ENCODE measurements at places on chromosomes 3 and 15.
A peak's percentile ranks its signal among the peaks of the same experiment; 100 is the strongest.

- no peaks in the 10 kb centered on the region for H3K27me3 ChIP-seq
- H3K36me3 ChIP-seq = no peaks in the 10 kb centered on the region
- no peaks in the 10 kb centered on the region for H3K4me1 ChIP-seq
- H3K27ac ChIP-seq = no peak overlapping the region
- H3K4me3 ChIP-seq = no peak overlapping the region
- no peak for DNase-seq
Measured at GRCh38 chr3:122353215-122353614, 28.2 kb downstream of the CSTA start.

DNA sequence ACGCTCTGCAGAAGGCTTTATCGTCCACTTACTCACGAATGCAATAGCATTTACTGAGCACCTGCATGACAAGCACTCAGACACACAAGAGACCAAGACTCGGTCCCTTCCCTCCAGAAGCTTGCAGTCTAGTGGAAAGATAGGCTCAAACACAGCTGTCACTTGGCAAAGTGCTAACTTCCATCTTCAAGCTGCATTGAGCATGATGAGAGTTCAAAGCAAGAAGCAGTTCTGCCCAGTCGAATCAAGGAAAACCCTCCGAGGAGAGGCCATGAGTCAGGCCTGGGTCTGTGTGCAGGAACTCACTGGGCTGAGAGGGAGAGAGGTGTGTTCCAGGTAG, 51.5 kb downstream of the C3orf20 start:
- no peaks in the 10 kb centered on the region for H3K27me3 ChIP-seq
- no peaks in the 10 kb centered on the region for H3K4me1 ChIP-seq
- no peak for DNase-seq
- no peaks in the 10 kb centered on the region for H3K36me3 ChIP-seq
- H3K4me3 ChIP-seq = no peak overlapping the region

- H3K36me3 ChIP-seq = peaks cover 19% of the 10 kb centered on the region
- DNase-seq = no peak
Measured at GRCh38 chr3:36904641-36905040, 40.2 kb downstream of the TRANK1 start.

DNA sequence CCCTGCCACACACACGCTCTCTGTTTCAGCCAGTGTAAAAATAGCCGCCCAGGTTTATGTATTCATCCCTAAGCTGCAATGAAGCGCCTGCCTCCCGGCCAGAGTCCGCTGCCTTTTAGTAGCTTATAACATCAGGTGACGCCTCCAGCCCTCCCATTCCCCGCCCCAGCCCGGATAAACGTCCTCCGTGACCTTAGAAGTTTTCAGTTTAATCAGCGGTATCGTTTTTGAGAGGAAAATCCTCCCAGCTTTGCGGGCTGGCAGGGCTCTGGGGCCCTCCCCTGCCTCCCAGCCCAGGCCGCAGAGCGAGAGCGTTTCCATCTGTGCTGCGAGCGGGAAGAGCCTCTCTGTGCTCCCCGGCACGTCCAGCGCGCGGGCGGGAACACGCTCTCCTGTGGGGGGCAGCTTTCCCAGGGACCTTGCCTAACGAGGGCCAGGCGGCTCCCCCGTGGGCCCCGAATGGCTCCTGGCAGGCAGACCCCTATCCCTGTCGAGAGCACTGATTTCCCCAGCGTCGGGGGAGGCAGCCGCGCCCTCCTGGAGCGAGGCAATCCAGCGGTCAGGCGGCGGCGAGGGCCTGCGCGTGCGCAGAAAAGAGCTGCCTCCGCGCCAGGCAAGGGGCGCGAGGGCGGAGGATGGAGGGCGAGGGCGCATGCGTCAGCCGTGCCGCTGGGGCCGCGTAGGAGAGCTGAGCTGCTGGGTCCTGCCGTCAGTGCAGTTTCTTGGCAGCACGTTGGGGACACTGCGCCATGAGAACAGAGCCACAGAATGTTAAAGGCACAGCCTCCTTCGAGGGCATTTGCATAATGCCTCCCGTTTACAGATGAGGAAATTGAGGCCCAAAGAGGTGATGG, 71.1 kb downstream of the CCNL1 start:
- peak; percentile 97 for DNase-seq
- H3K36me3 ChIP-seq = peaks cover 3% of the 10 kb centered on the region
- peak overlapping the region; percentile 97 for H3K27ac ChIP-seq
- H3K27me3 ChIP-seq = peaks cover 1% of the 10 kb centered on the region

DNA sequence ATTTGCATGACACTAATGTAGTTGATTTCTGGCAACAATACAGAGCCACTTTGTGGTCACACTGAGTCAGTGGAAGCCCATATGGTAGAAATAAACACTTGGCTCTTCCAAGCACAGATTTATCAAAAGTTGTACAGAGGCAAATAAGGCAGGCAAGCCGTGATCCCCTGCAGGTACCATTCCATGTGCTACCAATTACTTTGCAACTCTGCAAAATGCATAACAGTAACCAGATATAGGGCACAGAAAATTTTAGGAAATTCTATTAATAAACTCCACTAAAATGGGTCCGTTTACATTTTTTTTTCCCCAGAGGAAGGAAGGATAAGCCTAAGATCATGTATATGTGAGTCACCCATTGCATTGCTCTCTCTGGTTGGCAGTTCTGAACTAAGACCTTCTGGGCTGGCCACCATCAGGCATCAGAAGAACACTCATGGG, 103.1 kb upstream of the PTX3 start:
- no peak overlapping the region for H3K4me3 ChIP-seq
- no peak overlapping the region for H3K27ac ChIP-seq
- H3K4me1 ChIP-seq = no peaks in the 10 kb centered on the region
- no peaks in the 10 kb centered on the region for H3K27me3 ChIP-seq
- DNase-seq = no peak

GRCh38 chr15:91302588-91303439, 202.8 kb downstream of the SV2B start:
- H3K36me3 ChIP-seq = no peaks in the 10 kb centered on the region
- peaks cover 6% of the 10 kb centered on the region for H3K27me3 ChIP-seq
- peaks cover 8% of the 10 kb centered on the region for H3K4me1 ChIP-seq
- peak; percentile 29 for DNase-seq
- no peak overlapping the region for H3K4me3 ChIP-seq

DNA sequence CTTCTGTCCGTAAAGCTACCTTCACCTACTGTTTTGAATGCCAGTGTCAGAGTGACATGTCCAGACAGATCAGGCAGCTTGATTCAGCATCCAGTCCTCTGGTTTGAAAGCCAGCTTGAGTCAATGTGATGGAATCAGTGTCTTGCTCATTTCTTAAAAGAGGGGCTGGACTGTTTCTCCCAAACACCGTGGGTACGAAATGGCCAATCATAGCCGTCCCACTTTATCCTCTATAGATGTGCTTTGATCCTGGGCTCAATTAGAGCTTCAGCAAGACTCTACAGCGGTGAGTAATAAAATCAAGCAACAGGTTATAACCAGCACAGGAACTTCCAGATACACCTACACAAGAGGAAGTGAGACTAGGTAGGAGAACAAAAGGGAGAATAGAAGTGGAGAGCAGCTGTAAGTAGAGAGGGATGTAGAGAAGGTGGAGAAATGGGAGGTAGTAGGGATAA, 17.0 kb upstream of the OR5K1 start:
- H3K4me3 ChIP-seq = no peak overlapping the region
- no peak for DNase-seq
- peaks cover 2% of the 10 kb centered on the region for H3K4me1 ChIP-seq
- no peak overlapping the region for H3K27ac ChIP-seq
- no peaks in the 10 kb centered on the region for H3K36me3 ChIP-seq

GRCh38 chr3:123847209-123847608, 36.9 kb downstream of the MYLK start:
- H3K4me1 ChIP-seq = no peaks in the 10 kb centered on the region
- H3K36me3 ChIP-seq = no peaks in the 10 kb centered on the region
- DNase-seq = no peak
- no peak overlapping the region for H3K4me3 ChIP-seq
- no peak overlapping the region for H3K27ac ChIP-seq

GRCh38 chr15:26729581-26729980, 43.3 kb downstream of the GABRB3 start:
- H3K36me3 ChIP-seq = no peaks in the 10 kb centered on the region
- H3K27ac ChIP-seq = no peak overlapping the region
- no peak for DNase-seq
- H3K27me3 ChIP-seq = no peaks in the 10 kb centered on the region
- no peaks in the 10 kb centered on the region for H3K4me1 ChIP-seq
- no peak overlapping the region for H3K4me3 ChIP-seq

GRCh38 chr15:66634540-66634939, 67.5 kb upstream of the SMAD6 start:
- DNase-seq = no peak
- H3K4me3 ChIP-seq = no peak overlapping the region
- peaks cover 8% of the 10 kb centered on the region for H3K4me1 ChIP-seq
- H3K27me3 ChIP-seq = no peaks in the 10 kb centered on the region
- H3K27ac ChIP-seq = no peak overlapping the region

- no peak overlapping the region for H3K4me3 ChIP-seq
- DNase-seq = no peak
- H3K27me3 ChIP-seq = no peaks in the 10 kb centered on the region
- H3K27ac ChIP-seq = no peak overlapping the region
- H3K4me1 ChIP-seq = peaks cover 4% of the 10 kb centered on the region
Measured at GRCh38 chr3:46921871-46922271, 44.4 kb downstream of the PTH1R start.

GRCh38 chr3:52537726-52538421, 1.5 kb downstream of the UQCC5 start:
- H3K27me3 ChIP-seq = no peaks in the 10 kb centered on the region
- no peak for DNase-seq
- H3K4me1 ChIP-seq = peaks cover 46% of the 10 kb centered on the region
- peak overlapping the region; percentile 100 for H3K4me3 ChIP-seq

DNA sequence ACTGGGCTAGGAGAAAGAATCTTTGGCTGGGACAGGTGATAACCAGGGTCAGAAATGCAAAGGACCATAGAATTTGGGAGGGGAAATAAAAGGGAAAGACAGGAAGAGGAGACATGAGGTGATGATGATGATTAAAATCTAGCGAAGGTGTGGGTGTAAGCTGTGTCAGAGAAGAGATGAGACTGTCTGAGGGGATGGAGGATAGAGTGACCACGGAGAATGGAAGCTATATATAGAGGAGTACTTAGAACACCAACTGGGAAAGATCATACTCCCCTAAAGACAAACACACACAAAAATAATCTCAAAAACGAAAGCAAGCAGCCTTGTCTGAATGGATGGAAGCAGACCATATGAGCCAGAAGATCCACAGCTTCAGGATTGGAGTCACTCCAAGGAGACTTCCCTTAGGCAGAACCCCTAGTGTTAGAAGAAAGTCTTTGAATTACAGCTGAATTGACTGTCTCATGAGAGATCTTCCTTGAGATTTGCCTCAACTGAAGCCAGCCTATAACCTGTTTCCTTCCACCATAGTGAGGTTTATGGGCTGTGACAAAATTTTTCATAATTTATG, 115.2 kb upstream of the DAZL start:
- H3K27ac ChIP-seq = no peak overlapping the region
- no peak for DNase-seq
- no peak overlapping the region for H3K4me3 ChIP-seq
- no peaks in the 10 kb centered on the region for H3K36me3 ChIP-seq

DNA sequence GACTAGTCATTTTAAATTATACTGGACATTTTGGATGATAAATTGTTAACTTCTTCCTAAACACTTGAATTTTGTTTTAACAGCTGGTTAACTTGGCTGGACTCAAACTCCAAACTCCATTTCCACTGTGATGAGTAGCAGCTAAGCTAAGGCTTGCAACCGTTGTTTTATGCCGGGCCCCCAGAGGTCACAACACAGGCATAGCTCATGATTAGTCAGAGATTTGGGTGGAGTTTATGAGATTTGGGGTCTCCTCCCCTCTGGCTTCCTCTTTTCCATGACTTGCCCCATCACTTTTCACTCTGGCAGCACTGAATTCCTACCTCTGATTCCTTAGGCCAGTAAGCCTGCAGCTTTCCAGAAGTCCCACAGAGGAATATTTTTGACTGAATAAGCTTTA, 12.8 kb downstream of the THAP10 start:
- DNase-seq = no peak
- peaks cover 28% of the 10 kb centered on the region for H3K27me3 ChIP-seq
- no peak overlapping the region for H3K27ac ChIP-seq
- H3K36me3 ChIP-seq = no peaks in the 10 kb centered on the region

DNA sequence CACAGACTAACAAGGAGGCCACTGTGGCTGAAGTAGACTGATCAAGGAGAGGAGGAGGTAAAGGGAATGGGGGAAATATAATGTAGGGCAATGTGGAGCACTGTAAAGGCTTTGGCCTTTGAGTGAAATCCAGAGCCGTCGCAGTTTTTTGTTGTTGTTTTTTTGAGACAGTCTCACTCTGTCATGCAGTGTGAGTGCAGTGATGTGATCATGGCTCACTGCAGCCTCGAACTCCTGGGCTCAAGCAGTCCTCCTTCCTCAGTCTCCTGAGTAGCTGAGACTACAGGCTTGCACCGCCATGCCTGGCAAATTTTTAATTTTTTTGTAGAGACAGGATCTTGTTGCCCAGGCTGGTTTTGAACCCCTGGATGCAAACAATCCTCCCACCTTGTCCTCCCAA, 32.2 kb downstream of the PPP4R2 start:
- no peaks in the 10 kb centered on the region for H3K27me3 ChIP-seq
- DNase-seq = no peak
- H3K4me1 ChIP-seq = peaks cover 87% of the 10 kb centered on the region
- H3K4me3 ChIP-seq = peak overlapping the region; percentile 2

DNA sequence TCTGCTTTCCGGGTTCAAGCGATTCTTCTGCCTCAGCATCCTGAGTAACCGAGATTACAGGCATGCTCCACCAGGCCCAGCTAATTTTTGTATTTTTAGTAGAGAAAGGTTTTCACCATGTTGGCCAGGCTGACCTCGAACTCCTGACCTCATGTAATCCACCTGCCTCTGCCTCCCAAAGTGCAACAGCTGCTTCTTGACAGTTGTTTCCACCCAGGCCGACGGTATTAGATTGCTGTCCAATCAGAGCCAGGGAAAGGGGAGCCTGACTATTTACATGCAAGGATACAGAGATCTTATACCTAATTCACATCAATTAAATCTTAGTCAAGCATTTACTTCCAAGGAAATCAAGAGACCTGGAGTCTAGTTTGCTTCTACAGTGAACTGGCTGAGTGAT, 4.0 kb upstream of the CAPN3 start:
- no peak overlapping the region for H3K27ac ChIP-seq
- peaks cover 17% of the 10 kb centered on the region for H3K36me3 ChIP-seq
- no peak overlapping the region for H3K4me3 ChIP-seq
- H3K27me3 ChIP-seq = no peaks in the 10 kb centered on the region
- DNase-seq = no peak
- H3K4me1 ChIP-seq = no peaks in the 10 kb centered on the region

GRCh38 chr15:67521783-67522568, 1.0 kb downstream of the C15orf61 start:
- peak overlapping the region; percentile 98 for H3K27ac ChIP-seq
- no peaks in the 10 kb centered on the region for H3K27me3 ChIP-seq
- H3K4me3 ChIP-seq = peak overlapping the region; percentile 96
- DNase-seq = no peak

- peaks cover 7% of the 10 kb centered on the region for H3K27me3 ChIP-seq
- H3K4me3 ChIP-seq = no peak overlapping the region
- H3K27ac ChIP-seq = no peak overlapping the region
- H3K4me1 ChIP-seq = no peaks in the 10 kb centered on the region
- no peak for DNase-seq
Measured at GRCh38 chr15:34679291-34679690, 75.5 kb downstream of the GJD2 start.

- H3K36me3 ChIP-seq = no peaks in the 10 kb centered on the region
- H3K4me3 ChIP-seq = no peak overlapping the region
Measured at GRCh38 chr15:49466119-49466518, 43.1 kb downstream of the FGF7 start.

- no peak for DNase-seq
- no peak overlapping the region for H3K27ac ChIP-seq
- peaks cover 5% of the 10 kb centered on the region for H3K27me3 ChIP-seq
- H3K4me3 ChIP-seq = no peak overlapping the region
Measured at GRCh38 chr15:99481113-99481950, 84.5 kb upstream of the MEF2A start.

Data from activated CD4-positive, alpha-beta T cell treated with anti-CD3 and anti-CD28 coated beads for 36 hours (primary cell).